ENCODE measurements at places on chromosomes 4 and X.

- DNase-seq: no peak
Observed at GRCh38 chr4:165972747-165973146, 99.7 kb downstream of the TLL1 start.

GRCh38 chr4:185945252-185945651, 123.7 kb upstream of the TLR3 start:
- no peak for DNase-seq

DNA sequence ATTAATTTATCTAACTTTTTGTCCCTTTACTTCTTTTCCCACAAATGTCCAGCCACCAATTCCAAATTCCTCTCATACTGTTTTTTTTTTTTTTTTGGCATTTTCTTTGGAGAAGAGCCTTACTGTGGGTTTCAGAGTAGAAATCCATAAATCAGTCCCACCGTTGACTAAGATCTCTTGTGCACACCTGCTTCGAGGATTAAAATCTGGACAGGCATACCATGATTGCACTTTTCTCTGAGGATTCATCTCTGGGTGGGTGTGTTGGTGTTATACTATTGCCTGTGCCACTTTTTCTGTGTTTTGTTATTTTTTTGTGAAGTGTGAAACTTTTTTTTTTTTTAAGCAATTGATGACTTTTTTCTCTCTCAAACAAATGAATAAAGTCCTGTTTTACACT, 13.2 kb downstream of the PRDM8 start:
- DNase-seq: no peak

DNA sequence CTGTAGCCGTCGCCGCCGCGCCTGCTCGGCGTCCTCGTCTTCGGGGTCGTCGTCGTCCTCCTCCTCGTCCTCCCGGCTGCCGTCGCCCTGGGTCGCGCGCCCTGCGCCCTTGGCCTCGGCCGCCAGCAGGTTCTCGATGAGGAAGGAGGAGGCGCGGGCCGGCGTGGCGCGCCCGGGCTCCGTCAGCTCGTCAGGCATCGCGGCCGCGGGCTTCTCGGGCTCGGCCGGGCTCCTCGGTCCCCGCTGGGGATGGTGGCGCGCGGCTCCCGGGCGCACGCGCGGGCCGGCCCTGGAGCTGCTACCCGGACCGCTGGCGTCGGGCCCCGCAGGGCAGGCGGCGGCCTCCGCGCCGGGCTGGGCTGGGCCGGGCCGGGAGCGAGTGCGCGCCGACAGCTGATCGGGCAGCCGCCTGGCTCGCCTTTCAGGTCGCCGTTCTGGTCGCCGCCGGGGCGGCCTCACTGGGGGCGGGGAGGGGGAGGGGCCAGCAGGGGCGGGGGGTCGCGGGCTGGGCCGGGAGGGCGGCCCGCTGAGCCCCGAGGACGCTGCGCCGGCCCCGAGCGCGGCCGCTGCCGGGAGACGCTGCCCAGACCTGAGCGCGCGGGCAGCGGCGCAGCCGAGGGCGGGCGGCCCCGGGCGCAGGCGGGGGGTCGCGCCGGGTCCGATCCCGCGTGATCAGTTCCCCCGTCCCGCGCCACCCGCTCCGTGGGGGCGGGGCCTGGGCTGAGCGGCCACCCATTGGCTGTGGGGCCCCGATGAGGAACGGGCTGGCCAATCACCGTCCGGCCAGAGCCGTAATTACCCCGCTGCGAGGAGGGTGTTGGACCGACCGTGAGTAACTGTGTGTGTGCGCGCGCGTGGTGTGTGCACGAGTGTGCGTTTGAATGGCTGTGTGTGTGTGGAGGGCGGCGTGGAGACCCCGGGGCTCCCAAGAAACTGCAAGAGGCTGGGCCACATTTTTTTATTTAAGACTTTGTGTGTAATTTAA, at the start of gene HMX1:
HMX1 (minus strand) TSS at position 423 of the 985 bp plus-strand sequence; CDS start at position 198, 225 bp downstream.
- no peak for DNase-seq

- DNase-seq: no peak
Observed at GRCh38 chr4:15427161-15427560, 672 bp upstream of the C1QTNF7 start.

GRCh38 chr4:11196927-11197522, 231.7 kb downstream of the HS3ST1 start:
- no peak for DNase-seq

DNA sequence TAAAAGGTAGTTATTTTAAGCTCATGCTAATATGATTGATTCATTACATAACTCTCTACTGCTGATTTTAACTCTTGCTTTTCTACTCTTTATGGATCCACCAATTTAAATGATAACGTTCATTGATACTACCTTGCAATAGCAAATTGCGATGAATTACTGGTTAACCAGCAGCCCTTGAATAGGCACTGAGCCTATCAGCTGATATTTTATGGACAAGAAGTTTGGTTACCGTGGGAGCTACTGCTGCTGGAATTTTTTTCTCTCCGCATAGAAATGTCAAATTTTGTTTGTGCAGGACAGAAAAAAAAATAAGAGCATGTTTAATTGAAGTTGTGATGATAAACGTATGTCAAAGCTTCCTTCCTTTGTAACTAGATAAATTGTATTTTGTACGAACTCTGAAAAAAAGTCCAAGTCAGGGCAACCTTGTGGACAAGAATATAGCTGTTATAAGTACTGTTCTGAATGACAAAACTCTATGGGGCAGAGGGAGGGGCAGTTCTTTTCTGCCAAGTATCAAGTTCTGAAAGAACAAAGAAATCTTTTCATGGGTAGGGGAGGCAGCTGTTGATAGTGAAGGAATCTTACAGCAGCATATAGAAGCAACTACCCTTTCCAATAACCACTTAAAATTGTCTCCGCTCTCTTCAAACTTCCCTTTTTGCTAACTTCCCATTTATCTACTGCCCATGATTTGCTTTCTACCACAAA, 434.9 kb upstream of the PABPC4L start:
- DNase-seq: no peak

GRCh38 chr4:2080429-2081300, 21.5 kb downstream of the NAT8L start:
- no peak for DNase-seq

DNA sequence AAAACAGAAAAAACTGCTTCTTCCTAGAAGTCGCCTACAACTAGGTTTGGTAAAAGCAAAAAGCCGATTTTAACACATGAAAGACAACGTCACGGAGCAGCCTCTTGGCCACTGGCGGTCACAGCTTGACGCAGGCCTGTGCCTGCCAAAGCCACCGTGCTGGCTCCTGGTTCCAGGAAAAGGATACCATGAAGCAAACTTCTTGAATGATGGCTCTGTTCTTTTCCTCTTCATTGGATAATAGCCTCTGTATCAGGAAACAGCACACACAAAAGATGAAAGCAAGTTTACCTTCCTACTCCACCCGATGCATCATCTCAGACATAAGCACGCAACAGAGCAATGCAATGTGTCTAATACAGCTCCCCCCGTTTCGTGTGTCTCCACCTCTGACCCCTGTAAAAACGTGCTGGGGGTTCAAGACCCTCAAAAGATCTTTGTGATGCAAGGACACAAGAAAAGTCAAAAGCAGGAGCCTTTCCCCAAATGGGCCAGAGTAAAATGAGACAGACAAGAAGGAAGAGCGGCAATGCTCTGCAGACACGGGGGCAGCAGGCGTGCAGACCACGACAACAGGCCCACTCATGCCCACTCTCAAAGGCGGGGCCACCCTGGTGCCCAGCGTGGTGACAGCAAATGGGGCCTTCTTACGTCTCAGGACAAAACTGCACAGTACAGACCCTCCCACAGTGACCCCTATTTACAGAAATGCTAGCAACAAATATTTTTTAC, 19.4 kb downstream of the GAK start:
- no peak for DNase-seq

GRCh38 chrX:150163221-150163930, 199.7 kb upstream of the MAMLD1 start:
- no peak for DNase-seq

GRCh38 chr4:169345316-169345721, 74.6 kb upstream of the SH3RF1 start:
- DNase-seq: no peak

- DNase-seq: no peak
Observed at GRCh38 chr4:104879367-104879766, 267.3 kb upstream of the TET2 start.

DNA sequence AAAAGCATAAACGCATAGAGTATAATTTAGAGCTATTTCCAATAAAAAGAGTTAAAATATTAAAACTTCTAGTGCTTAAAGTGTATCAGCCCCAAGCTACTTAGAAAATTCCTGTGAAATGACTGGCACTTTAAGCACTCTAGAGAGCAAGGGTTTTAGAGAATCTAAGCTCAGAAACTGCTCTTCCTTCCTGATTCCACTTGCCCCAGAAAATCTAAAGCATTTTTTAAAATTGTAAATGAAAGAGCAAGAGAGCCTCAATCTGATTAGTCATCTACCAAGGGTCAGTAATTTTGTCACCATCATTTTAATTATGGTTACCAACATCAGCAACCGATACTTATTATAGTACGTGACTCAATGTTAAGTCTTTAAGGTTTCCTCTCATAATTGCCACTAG, 25.0 kb downstream of the CTPS2 start:
- no peak for DNase-seq

DNA sequence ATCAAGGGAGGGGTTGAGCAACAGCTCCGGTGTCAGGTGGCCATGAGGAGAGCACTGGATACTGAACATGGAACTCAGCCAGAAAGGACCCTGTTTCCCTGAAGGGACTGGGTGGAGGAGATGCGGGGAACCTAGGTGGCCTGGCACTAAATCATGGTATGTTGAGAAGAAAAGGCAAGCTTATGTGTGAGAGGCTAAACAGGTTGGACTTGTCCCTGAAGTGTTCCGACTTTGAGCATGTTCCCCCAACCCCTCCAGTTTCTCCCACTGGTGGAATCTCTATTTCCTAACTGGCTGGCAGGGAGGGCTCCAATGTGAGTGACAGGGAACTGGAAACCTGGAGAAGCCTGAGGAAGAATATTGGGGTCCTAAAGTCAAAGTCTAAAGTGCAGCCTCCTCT, 69.5 kb downstream of the PLAC1 start:
- DNase-seq: no peak

DNA sequence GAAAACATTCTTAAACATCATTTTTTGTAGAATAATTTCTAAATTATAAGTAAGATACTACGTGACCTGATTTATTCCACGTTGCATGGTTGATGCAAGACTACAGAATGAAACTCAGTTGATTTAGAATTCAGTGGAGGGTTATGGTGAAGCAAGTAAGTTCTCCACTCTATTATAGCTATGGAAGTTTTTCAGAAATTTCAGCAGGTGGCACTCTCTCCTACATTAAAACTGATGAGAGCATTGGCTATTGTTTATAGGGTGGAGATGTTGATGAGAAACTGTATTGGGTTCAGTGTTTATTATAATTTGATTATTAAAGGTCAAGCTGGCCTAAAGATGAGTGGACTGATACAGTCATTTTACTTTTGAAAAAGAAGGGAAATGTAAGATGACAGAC, 88.0 kb downstream of the FNIP2 start:
- no peak for DNase-seq

DNA sequence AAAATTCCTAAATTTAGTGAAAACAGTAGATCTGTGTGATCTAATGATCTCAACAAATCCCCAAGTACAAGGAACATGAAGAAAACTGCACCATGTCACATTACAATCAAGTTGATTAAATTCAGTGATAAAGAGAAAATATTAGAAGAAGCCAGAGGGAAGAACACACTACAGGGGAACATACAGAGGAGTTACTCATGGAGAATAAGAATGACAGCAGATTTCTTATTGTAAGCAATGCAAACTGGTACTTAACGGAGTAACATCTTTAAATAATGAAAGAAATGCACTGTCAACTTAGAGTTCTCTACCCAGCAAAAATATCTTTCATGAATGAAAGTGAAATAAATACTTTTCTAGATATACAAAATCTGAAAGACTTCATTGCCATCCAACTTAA, 21.1 kb downstream of the TLL1 start:
- no peak for DNase-seq

GRCh38 chrX:67612231-67612630, 68.4 kb downstream of the AR start:
- no peak for DNase-seq

DNA sequence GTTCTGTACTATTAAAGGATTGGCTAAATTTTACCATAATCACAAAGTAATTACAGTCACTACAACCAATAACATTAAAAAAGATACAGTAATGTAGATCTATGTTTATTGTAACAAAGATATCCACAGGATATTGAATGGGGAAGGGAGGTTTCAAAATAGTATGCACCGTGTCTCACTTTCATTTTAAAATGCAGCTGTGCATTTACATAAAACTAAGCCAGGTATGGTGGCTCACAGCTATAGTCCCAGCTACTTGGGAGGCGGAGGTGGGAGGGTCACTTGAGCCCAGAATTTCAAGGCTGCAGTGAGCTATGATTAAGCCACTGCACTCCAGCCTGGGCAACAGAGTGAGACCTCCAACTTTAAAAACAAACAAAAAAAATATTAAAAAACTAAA, 8.5 kb downstream of the SRP72 start:
- DNase-seq: no peak

DNA sequence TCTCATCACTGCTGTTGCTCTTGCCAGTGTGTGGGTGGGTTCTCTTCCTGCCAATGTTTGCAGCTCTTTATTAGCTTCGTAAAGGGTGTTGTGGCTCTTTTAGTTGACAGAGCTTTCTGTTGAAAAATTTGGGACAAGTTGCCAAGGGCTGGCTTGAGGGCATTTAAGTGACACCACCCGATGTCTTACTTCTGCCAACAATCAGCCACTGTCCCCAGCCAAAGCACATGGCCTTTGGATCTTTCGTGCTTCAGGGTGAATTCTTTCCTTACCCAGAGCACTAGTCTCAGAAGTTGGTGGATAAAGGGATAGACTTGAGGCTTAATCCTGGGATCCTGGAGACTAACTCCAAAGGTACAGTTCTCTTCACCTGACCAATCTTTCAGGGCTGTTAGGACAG, 113.6 kb downstream of the SOX3 start:
- no peak for DNase-seq

DNA sequence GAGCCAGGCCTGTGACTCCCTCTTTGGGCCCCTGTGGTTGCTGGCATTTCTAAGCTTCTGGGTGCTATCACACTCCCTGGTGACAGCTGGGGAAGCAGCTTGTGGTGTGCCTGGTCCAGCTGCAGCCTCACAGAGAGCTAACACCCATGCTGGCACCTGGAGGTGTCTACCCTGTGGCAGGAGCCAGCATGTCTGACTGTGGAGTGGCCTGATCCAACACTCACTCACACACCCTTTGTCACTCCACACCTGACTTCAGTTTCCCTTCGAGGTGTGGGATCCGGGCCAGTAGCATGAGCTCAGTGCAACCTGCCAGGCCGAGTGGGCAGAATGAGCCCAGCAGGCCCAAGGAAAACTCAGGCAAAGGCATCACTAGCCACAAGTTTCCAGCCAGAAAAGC, 67.5 kb downstream of the TECRL start:
- DNase-seq: no peak

- no peak for DNase-seq
Observed at GRCh38 chrX:20974326-20974725, 399.9 kb upstream of the CNKSR2 start.

- no peak for DNase-seq
Observed at GRCh38 chr4:17117746-17118145, 219.3 kb upstream of the LDB2 start.

- no peak for DNase-seq
Observed at GRCh38 chr4:158496030-158496741, 25.5 kb upstream of the RXFP1 start.

- DNase-seq: no peak
Observed at GRCh38 chrX:154063234-154063633, 34.3 kb downstream of the MECP2 start.
